Activated CD4-positive, alpha-beta T cell treated with anti-CD3 and anti-CD28 coated beads, Interleukin-2, amount 10 ng/mL, durations not matched to agents 7 days and 5 days (primary cell): ENCODE measurements at places on chromosomes 1 and 21.

- no peak for DNase-seq
These were observed 34.9 kb upstream of the TACSTD2 start for GRCh38 chr1:58611861-58612385.

- no peak for DNase-seq
These were observed 36.2 kb downstream of the HIVEP3 start for GRCh38 chr1:41882486-41882885.

DNA sequence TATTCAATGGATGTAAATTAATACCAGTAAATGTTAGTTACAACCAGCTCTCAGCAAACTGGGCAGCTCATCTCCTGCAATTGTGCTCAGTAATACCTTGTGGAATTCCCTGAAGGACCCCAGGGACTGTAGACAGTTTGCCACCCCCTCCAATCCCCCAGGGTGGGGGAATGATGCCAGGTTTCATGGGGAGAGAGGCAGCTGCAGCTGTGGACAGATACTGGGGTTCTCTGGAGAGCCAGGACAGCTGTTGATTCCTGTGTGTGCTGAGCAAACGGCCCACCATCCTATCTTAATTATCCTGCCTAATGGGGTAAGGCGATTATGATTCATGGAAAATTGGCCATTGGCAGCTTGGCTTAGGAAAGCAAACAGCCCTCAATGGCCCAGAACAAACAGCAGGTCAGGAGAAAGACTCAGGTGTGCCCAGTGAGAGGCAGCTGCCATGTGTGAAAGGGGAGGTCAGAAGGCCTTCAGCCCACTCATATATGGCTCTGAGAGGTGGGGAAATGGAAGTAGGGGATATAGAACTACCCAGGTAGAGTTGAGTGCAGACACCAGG is 148.9 kb upstream of the CTTNBP2NL start:
- no peak for DNase-seq

DNA sequence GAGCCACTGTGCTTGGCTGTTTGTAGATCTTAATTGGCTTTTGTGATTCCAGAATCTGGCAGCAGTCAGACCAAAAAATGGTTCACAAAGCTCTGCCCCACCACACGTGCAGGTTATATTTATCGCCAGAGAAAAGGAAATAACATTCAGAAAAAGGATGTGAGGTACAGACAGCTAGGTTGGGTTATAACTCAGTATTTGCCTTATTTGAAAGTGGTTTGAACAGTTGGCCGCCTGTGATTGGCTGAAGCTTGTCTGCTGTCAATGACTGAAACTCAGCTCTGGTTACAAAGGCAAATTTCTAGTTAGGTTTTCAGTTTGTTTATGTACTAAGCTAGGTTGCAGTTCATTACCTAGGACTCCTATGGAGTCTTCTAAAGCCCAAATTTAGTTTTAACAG is 9.6 kb downstream of the SH3BGR start:
- DNase-seq, result no peak

- DNase-seq, result no peak
These were observed 600.5 kb downstream of the LTN1 start for GRCh38 chr21:28391938-28392849.

- DNase-seq, result no peak
These were observed 77.0 kb upstream of the SPATA6 start for GRCh38 chr1:48548985-48549384.

GRCh38 chr1:116451702-116452101 is 78.7 kb downstream of the ATP1A1 start:
- no peak for DNase-seq

GRCh38 chr1:192358402-192358801 is 41.6 kb downstream of the RGS21 start:
- no peak for DNase-seq
